Hematopoietic multipotent progenitor cell treated with erythropoietin and hydrocortisone succinate and interleukin-3 and kit ligand, for 8 days (in vitro differentiated cells): ENCODE measurements at places on chromosomes 3 and 15.
A peak's percentile ranks its signal among the peaks of the same experiment; 100 is the strongest.

GRCh38 chr3:99712291-99712954 is 74.0 kb downstream of the COL8A1 start:
- no peak for DNase-seq

DNA sequence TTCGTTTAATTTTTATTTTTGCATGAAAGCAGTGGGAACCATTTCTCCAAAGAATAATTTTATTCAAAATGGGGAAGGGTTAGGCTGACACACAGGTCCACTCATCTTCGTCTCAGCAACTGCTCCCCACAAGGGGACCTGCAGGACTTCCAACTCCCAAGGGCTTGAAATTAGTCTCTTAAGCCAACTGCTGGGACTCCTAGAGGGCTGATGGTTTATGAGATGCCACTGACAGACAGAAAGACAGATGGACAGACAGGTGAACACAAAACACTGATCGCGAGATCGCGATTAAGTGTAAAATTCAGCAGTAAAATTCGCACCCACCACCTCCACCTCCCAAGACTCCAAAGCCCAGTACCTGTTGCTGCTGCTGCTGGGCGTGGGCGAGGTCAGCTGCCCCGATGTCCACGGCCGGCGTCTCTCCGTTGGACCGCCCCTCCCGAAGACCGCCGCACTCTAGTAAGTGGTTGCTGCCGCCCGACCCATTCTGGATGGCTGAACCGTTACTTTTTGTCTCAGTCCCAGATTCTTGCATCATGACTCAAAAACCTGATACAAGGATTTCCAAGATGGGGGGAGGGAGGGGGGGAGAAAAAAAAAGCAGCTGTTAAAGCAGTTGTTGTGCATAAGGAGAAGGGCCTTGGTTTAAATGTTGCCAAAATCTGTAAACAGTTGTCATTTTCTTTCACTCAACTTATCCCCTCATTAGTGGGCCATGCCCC is 385.5 kb downstream of the FOXP1 start:
- DNase-seq = no peak

GRCh38 chr15:74391582-74392450 is 24.4 kb upstream of the CYP11A1 start:
- peak; percentile 56 for DNase-seq

DNA sequence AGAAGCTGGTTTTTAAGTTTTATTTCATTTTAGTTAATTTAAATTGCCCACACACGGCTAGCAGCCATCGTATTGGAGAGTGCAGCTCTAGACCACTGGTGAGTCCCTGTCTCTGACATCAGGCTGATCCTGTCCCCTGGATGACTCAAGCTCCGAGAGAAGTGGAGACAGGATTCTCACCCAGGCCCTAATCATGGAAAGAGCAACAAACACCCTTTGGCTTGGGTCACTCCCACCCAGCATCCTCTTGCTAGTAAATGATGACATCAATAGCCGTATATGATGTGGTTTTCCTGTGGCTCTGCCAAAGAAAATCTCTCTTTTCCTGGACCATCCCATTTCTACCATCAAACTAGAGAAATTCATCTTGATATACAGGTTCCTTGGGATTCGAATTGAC is 182.2 kb downstream of the NTRK3 start:
- no peak for DNase-seq

DNA sequence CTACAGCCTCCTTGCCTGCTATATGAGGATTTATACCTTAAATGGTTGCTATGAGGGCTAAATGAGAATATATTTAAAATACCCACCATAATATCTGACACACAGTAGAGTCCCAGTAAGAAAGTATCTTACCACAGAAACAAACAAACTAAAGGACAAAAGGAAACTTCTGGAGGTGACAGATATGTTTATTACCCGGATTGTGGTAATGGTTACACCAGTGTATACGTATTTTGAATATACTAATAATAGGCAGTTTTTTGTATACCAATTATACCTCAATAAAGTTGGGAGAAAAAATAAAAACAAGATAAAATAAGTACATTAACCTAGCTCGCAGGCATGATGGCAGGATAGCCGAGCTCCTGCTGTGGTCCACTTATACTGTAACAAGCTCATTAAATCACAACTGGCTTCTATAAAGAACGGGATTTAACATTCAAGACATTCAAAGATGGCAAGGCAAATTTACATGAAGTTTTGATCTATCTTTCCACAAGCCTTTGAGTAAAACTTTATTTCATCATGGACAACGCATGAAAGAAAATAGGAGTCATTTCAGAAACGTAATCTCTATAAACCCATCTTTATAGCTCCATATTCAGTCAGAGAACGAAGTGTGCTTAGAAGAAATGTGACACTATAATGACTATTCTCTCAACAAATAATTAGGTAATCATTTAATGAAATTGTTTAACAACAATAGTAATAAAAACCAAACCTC is 1.5 kb downstream of the RPN1 start:
- peak; percentile 11 for DNase-seq

DNA sequence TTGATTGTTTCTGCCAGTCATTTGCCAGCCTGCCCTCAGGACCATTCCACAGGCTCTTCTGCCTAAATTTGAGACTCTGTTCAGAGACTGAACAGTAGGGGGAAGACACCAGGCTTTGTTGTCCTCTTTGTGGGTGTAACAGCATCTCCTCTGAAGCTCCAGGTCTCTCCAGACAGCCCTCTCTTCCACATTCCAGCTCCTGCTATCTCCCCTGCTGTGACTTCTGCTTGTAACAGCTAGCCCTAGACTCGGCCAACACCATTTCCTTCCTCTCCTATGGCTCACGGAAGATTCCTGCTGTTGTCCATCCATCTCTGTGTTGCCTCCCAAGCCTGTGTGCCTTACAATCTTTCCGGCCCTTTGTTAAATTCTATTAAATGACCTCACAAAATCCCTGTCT is 40.2 kb downstream of the SUCLG2 start:
- no peak for DNase-seq

GRCh38 chr3:138378331-138378730 is 30.0 kb downstream of the MRAS start:
- DNase-seq = no peak

- DNase-seq = peak; percentile 51
These were observed 4.8 kb downstream of the HES1 start for GRCh38 chr3:194140520-194141414.

GRCh38 chr3:194658477-194659242 is 13.3 kb downstream of the LSG1 start:
- DNase-seq = no peak
